PC-9 (cell line): ENCODE measurements at places on chromosomes 16 and 17.

DNA sequence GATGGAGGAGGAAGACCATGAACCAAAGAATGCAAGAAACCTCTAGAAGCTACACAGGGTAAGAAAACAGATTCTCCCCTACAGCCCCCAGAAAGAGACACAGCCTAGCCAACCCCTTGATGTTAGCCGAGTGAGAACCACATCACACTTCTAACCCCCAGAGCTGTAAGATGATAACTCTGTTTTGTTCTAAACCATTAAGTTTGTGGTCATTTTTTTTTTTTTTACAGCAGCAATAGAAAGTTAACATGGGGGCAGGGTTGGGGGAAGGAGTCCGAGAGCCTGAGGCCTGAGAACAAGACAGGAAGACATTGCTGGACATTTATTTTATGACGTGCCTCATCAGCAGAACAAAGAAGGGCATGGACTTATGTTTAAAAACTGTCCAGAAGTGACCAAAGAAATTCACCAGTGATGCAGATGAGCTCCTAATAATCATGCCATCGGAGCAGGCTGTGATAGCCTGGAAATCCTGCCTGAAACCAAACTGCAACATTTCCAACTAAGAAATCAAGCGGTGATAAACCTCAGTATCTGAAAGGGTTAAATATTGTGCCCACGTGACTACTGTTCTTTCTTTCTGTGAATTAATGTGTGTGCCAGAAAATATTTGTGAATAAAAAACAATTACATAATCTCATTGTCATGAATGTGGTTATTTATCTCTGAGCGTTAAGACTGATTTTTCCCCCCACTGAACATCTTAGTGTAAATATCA is 1.1 kb downstream of the ABCA9 start:
- no peak for DNase-seq
- no peak overlapping the region for H3K4me3 ChIP-seq
- no peaks in the 10 kb centered on the region for H3K27me3 ChIP-seq
- no peaks in the 10 kb centered on the region for H3K4me1 ChIP-seq
- no peaks in the 10 kb centered on the region for H3K36me3 ChIP-seq

DNA sequence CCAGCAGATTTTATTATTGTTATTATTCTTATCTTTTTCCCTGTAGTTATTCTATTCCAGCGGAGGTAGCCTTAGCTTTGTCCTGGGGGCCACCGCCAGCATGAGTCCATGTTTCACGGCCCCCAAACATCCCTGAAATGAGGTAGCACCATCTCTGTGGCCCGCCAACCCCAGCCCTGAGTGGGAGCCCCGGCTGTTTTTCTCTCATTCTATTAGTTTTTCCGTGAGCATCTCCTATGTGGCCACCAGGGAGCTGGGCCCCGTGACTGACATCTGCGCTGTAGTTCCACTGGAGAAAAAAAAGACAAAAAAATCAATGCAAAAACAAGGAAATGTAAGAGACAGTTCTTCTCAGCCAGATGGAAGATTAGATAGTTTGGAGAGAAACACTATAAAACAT is 43.5 kb upstream of the IL34 start:
- no peak for DNase-seq
- H3K4me1 ChIP-seq: peaks cover 5% of the 10 kb centered on the region
- H3K36me3 ChIP-seq: no peaks in the 10 kb centered on the region

DNA sequence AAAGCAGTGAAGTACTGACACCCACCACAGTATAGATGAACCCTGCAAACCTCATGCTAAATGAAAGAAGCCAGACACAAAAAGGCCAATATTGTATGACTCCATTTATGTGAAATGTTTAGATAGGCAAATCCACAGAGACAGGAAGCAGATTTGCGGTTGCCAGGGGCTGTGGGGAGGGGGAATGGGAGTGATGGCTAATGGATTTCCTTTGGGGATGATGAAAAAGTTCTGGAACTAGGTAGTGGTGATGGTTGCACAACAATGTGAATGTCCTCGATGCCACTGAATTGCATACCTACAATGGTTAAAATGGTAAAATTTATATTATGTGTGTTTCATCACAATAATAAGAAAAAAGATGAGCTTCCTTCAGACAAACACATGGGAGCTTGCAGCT is 28.4 kb upstream of the WFIKKN2 start:
- H3K27me3 ChIP-seq: no peaks in the 10 kb centered on the region
- no peak overlapping the region for H3K27ac ChIP-seq
- H3K4me1 ChIP-seq: no peaks in the 10 kb centered on the region
- H3K36me3 ChIP-seq: no peaks in the 10 kb centered on the region

GRCh38 chr17:83034525-83034924 is 44.9 kb upstream of the METRNL start:
- no peak for DNase-seq
- H3K27ac ChIP-seq: no peak overlapping the region
- no peaks in the 10 kb centered on the region for H3K27me3 ChIP-seq
- H3K4me3 ChIP-seq: no peak overlapping the region

GRCh38 chr16:3907586-3907985 is 27.1 kb upstream of the CREBBP start:
- no peaks in the 10 kb centered on the region for H3K4me1 ChIP-seq
- DNase-seq: no peak
- H3K27ac ChIP-seq: no peak overlapping the region
- H3K36me3 ChIP-seq: no peaks in the 10 kb centered on the region
- peaks cover 3% of the 10 kb centered on the region; the same call in 1 of the 2 replicates for H3K27me3 ChIP-seq
- H3K4me3 ChIP-seq: no peak overlapping the region

DNA sequence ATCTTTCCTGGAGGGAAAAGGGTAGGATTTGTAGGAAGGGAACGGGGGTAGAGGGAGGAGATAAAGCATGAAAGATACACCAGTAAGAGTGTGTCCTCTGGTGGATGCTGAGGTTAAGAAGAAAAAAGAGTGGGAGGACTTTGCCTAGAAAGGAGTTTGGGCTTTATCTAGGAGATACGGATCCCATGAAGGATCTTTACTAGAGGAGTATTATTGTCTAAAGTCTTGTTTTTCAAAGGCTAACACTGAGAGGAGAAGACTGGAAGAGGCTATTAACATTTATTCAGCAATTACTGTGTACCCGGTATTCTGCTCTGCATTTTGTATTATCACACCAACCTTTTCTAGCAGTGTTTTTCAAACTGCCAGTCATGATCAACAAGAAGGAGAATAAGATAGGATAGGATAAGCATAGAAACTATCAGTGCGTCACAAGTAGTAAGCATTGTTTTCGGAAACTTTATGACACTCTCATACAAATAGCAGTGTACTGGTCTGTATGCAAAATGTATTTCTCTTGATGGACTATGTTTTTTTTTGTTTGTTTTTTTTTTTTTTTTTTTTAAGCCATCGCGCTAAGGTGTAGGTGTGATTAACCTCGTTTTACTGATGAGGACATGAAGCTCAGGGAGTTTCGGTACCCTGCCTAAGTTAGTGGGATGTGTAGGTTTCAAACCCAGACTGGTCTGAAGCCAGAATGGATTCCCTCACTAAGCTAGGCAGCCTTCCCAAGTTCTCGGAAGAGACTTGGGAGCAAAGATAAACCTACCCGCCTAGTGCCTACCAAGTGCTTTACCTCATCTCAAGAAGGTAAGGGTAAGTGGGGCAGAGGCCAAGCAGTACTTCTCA is 1.3 kb upstream of the SP2 start:
- no peak for DNase-seq
- peak overlapping the region; percentile 87 for H3K4me3 ChIP-seq
- peak overlapping the region; percentile 74 for H3K27ac ChIP-seq
- H3K36me3 ChIP-seq: no peaks in the 10 kb centered on the region; the same call in 1 of the 2 replicates

DNA sequence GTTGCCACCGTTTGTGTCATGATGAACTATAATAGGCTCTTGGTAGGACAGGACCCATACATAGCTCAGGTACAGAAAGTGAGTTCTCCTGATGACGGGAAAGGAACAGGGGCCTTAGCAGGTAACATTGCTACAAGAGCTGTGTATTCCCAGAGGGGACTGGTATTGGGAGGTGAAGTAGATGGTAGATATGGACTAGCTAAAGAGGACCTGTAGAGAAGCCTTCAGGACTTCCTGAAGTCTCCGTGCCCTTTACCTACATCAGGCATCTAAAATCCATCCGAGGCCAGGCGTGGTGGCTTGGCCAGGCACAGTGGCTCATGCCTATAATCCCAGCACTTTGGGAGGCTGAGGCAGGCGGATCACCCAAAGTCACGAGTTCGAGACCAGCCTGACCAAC is 12.7 kb upstream of the SMARCD2 start:
- no peak overlapping the region for H3K27ac ChIP-seq
- H3K4me3 ChIP-seq: no peak overlapping the region
- H3K4me1 ChIP-seq: no peaks in the 10 kb centered on the region

GRCh38 chr16:87003414-87003755 is 313.8 kb downstream of the C16orf95 start:
- H3K36me3 ChIP-seq: no peaks in the 10 kb centered on the region
- H3K4me1 ChIP-seq: no peaks in the 10 kb centered on the region
- H3K27me3 ChIP-seq: peaks cover 78% of the 10 kb centered on the region
- no peak overlapping the region for H3K27ac ChIP-seq
- H3K4me3 ChIP-seq: no peak overlapping the region

- no peaks in the 10 kb centered on the region for H3K4me1 ChIP-seq
- peaks cover 13% of the 10 kb centered on the region for H3K27me3 ChIP-seq
- H3K4me3 ChIP-seq: no peak overlapping the region
- no peak overlapping the region for H3K27ac ChIP-seq
These were observed 15.0 kb downstream of the PPY start for GRCh38 chr17:43927060-43927864.

GRCh38 chr17:44076716-44077594 is 6.4 kb downstream of the G6PC3 start:
- no peak overlapping the region for H3K4me3 ChIP-seq
- H3K36me3 ChIP-seq: 0 out of 2 replicates have a peak, but pooled peaks cover 7% of the 10 kb centered on the region
- no peak for DNase-seq

- H3K27ac ChIP-seq: no peak overlapping the region
- no peaks in the 10 kb centered on the region for H3K27me3 ChIP-seq
- no peak overlapping the region for H3K4me3 ChIP-seq
- no peaks in the 10 kb centered on the region for H3K36me3 ChIP-seq
- peak; percentile 41 for DNase-seq
- peaks cover 14% of the 10 kb centered on the region for H3K4me1 ChIP-seq
These were observed 2.2 kb upstream of the UQCRC2 start for GRCh38 chr16:21950782-21951521.

DNA sequence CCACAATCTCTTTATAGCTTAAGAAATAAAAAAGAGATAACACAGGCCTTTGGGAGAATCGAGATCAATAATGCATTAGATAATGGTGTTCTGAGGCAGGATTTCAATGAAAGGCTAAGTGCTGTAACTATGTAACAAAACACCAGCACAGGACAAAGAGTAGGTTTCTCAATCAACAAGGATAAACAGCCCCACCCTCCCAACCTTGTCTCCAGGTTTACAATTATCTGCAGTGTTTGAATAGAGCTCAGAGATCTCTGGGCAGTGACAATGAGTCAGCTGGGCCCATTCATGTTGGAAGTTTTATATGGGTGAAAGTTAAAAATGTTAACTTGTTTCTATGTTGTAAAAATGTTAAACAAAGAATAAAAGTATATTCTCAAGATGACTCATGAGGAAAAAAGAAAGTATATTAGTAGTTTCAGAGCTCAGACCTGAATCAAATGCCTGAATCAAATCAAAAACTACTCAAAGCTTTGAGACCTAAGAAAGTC is 17.0 kb upstream of the KRT20 start:
- no peaks in the 10 kb centered on the region for H3K27me3 ChIP-seq
- peak overlapping the region; percentile 24; the same call in 1 of the 2 replicates for H3K4me3 ChIP-seq
- DNase-seq: peak; percentile 97
- peaks cover 47% of the 10 kb centered on the region for H3K4me1 ChIP-seq
- peak overlapping the region; percentile 98 for H3K27ac ChIP-seq
- no peaks in the 10 kb centered on the region for H3K36me3 ChIP-seq

GRCh38 chr17:75557075-75557851 is 30.3 kb upstream of the MYO15B start:
- no peak overlapping the region for H3K4me3 ChIP-seq
- H3K36me3 ChIP-seq: no peaks in the 10 kb centered on the region; the same call in 1 of the 2 replicates
- no peaks in the 10 kb centered on the region for H3K27me3 ChIP-seq
- peak overlapping the region; percentile 39 for H3K27ac ChIP-seq
- DNase-seq: peak; percentile 80

DNA sequence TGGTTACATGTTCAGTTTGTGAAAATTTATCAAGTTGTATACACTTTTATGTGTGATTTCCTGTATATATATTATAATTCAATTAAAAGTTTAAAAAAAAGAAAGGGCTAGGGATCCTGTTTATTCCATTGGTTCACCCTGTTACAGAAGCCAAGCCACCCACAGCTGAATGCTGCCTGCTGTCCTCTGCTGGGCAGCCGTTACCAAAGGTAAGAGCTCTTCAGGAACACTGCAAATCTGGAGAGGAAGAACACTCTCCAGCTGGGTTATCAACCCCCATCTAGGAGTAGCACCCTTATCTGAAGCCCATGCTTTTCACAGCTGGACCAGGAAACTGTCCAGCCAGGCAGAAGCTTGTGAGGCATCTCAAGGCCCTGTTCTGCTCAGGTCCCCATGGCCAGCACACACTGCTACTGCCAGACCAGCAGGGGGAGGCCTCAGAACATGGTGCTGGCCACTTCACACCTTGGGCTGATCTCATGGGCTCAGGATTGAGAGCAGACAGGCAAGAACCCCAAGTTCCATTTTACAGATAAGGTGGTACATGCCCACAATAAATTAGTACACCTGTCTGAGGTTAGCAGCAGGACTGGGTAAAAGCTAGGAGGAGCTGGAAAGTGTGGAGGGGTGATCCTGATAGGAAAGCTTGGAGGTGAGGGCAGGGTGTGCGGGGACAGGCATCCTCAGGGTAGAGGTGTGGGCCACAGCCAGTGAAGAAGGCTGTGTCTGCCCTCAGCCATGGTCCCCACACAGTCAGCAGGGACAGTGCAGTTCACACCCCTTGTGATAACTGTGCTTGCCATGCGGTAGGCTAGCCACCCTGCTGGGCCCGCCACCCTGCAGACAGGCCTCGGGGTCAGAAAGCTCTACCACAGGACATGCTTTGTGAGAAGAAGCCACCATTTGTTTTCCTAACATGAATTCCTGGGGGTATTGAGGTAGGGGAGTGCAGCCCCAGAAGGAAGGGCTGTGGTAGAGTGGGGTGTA is 54.3 kb upstream of the SREBF1 start:
- no peaks in the 10 kb centered on the region for H3K27me3 ChIP-seq
- H3K4me3 ChIP-seq: no peak overlapping the region

DNA sequence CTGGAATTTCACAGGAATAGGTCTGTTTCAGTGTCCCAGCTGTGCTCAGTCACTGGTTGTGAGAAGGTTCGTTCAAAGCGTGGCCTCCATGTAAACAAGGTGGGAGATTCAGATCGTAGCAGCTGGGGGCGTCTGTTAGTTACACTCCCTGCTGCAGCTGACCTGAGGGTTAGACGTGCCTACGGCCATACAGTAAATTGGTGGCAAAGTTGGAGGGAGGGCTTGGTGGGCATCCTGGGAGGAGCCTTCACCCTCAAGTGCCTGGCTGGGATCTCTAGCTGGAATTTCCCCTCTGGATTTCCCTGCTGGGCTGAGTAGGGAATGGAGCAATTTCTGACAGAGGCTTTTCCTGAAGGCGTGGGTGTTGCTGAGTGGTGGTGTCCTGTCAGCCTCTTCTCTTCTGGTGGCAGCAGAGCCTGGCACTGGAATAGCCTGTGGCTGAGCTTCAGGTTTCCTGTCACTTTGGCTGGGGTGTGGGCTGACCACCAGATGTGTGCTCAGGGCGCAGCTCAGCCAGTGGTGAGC is 6.4 kb downstream of the FCSK start:
- no peak overlapping the region for H3K27ac ChIP-seq
- H3K27me3 ChIP-seq: no peaks in the 10 kb centered on the region
- peaks cover 3% of the 10 kb centered on the region; the same call in 1 of the 2 replicates for H3K4me1 ChIP-seq
- no peak overlapping the region for H3K4me3 ChIP-seq

GRCh38 chr17:48247603-48248002 is 140.0 kb downstream of the SNX11 start:
- no peaks in the 10 kb centered on the region for H3K36me3 ChIP-seq
- no peaks in the 10 kb centered on the region for H3K27me3 ChIP-seq
- no peak overlapping the region for H3K4me3 ChIP-seq
- peaks cover 48% of the 10 kb centered on the region for H3K4me1 ChIP-seq
